ENCODE measurements at places on chromosomes 3 and 15.

DNA sequence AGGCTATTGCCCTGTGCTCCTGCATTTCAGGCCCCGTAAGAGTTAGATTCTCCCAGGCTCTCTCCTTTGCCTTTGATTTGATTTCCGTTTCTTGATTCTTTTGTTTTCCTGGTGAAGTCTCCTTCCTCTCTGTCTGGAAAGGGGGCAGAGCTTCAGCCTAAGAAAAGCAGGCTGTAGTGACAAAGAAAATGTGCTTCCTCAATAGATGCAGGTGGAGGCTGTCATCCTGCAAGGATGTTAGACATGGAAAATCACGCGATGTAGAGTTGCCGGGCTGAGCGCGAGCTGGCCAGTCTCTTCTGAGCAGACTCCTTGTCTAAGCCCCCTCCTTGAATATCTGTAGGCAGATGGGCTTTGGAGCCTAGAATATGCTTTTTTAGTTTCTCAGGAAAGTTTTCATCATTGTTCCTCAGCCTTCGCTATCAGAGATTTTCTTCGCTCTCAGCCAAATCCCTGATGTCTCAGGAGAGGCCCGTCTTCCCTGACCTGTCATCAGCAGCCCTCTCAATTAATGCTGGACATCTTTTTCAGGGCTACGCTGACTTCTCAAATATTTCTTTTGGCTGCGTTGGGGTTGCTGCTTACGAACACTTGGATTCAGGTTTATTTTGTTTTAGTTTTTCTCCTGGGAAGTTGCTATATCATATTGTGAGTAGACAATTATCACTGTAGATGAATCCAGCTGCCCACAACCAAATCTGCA, 163.6 kb downstream of the ITPR1 start:
- no peak for DNase-seq

- no peak for DNase-seq
Measured at GRCh38 chr3:25904206-25904605, 114.3 kb downstream of the OXSM start.

GRCh38 chr15:84778194-84778593, 29.8 kb downstream of the ZNF592 start:
- DNase-seq, result no peak

GRCh38 chr3:168342946-168343850, 247.5 kb upstream of the GOLIM4 start:
- DNase-seq, result no peak

DNA sequence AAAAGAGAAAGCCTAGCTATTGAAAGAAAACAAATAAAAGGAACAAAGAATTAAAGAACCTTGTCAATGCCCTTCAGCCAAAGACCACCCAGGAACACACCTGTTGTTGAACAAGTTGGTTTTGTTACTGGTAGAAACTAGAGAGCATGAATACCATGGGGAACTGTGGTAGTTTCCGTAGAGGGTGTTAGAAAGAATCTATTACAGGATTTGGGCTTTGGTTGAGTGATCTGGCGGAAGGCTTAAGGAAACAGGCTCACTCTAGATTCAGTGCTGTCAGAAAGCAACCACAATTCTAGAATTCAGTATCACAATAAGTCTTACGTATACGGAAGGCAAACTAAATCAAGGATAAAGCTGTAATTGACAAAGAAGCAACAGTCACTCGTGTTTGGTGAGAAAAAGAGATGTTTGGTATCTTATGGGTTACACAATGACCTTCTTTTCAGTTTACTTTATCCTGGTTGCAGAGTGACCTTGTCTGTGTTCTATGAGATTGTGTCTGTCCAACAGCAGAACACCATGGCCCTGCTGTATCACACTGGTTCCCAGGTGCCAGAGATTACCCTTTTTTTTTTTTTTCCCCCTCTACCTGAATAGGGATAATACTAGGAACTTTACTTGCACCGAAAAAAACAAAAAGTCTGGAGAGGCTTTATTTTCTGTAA, 265.9 kb downstream of the SHQ1 start:
- DNase-seq, result no peak

DNA sequence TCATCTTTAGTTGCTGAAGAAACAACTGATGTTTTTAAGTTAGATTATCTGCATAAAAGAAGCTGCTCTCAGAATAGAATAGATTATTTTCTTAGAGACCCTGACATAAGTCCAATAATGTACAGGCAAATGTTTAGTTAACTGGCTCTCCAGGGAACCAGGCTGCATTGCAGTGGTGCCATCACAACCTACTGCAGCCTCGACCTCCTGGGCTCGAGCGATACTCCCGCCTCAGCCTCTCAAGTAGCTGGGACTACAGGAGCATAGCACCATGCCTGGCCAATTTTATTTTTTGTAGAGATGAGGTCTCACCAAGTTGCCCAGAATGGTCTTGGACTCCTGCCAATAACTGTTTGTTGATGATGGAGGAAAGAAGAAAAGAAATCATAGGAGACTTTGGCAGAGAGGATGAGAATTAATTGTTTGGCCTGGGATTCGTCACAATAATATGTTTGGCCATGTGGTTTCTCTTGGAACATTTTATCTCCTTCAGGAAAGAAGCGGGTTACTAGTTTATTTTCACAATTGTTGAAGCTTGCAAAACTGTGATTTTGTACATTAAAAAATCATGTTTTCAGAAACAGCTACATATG, 429.2 kb downstream of the CADM2 start:
- no peak for DNase-seq

DNA sequence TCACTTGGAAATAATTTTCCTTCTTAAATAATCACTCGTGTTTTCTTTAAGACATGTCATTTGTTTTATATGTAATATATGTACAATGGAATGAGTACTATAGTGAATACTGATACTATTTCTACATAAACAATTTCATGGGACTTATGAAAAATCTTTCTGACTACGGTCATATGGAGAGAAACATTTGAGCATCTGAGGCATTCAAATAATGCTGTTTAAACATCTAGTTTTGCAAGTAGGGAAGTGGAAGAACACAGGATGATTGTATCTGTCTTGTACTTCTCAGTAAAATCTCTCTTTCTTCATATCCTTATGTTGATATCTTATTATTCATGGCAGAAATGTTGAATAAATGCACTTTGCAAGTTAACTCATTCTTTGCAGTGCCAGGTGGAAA, 599.5 kb upstream of the KCNMB2 start:
- no peak for DNase-seq

GRCh38 chr15:86165265-86166211, 85.9 kb downstream of the AGBL1 start:
- no peak for DNase-seq

DNA sequence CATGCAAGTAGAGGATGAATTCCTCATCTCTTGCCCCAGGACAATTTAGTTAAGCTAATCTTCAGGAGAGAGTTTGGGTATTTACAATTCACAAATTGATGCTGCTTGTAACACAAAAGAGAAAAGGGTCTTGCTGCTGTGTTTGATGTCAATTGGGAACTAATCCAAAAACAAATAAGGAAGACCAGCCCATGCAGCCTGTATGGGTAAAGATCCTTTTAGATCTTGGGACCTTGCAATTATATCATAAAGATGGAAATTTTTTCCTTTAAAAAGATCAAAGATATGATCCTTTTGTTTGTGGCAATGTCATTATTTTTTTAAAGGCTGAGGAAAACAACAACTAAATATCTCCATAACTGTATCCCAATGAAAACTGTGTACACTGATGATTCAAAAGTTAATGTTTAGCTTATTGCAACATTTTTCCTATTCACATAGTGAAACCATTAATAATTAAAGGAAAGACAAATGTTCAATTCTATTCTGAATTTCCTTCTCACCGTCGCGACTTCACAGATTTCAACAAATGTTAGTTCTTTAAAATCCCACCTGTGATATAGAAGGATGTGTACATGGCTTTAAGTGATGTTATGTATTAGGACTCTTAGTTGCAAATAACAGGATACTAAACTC, 40.2 kb downstream of the TMEM212 start:
- DNase-seq, result no peak

- DNase-seq, result no peak
Measured at GRCh38 chr3:23840521-23840920, 34.8 kb downstream of the UBE2E1 start.

DNA sequence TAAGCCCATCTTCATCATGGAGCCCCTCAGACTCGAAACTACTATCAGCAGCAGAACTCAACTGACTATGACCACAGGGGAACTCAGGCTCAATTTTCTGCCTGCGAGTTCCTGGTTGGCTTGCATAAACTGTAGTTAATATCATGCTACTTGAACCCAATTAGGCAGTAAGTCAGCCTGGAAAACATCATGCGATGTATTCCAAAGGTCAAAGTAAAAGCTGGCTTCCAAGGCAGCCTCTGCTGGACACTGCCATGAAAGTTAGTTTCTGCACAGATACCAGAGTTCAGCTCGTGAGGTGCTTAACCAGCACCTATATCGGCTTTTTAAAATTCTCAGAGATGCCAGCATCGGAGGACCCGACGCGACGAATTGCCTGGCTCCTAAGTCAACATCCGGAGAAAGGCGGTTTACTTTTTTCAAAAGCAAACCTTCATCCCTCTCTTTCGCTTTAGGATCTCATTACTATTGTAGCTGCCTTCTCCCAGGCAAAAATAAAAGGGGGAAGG, 3.8 kb downstream of the ANP32A start:
- peak; percentile 55 for DNase-seq

- no peak for DNase-seq
Measured at GRCh38 chr15:53461677-53462076, 297.8 kb downstream of the WDR72 start.

All from left forelimb (tissue), 1 donor.